ENCODE measurements at places on chromosomes 6 and 20.

DNA sequence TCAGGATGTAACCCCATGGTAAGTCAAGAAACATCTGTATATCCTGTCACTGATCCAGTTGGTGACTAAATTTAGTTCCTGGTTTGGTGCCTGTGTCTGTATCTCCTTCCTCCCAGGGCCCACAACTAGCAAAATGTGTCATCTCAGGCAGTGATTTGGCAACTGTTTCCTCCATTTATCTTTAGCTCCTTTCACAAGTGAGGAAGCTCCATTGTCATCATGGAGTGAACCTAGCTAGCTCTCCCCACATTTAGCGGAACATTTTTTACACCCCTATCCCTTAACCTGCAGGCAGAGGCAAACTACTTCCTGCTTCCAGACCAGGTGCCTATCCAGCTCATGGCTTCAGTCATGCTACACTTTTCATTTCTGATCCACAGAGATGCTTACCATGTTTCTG is 99.5 kb downstream of the IPCEF1 start:
- no peak for DNase-seq

- DNase-seq: peak; percentile 46
Observed at GRCh38 chr6:87139236-87139635, 16.1 kb upstream of the ZNF292 start.

GRCh38 chr6:5950361-5950785 is 56.4 kb downstream of the NRN1 start:
- DNase-seq: no peak

DNA sequence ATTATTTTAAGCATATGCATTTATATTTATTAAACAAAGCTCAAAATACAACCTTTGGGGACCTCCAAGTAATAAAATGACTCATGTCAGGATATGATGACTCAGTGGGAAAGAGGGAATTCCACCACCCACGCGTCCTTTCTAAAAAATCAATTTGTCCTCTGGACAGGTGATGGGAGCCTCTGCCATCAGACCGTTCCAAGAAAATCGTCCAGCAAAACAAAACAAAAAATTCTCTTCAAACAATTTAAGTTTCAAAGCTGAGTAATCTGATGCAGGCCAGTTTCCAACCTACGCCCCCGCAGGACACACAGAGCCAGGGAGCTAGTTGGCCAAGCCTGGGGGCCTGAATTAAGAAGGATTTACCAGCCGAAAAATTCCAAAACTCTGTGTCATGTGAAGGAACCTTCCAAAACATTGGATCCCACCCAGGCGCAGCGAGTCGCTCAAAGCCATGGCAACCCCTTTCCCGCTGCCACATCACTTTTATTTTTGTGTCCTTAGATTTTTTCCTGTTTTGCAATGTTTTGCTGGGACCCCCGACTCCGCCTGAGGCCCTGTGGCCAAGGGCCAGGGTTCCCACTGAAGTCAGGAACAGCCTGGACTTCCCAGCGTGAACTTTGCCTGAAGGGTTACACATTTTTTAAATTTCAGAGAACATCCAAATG is 95.3 kb downstream of the NFATC2 start:
- DNase-seq: no peak

- DNase-seq: no peak
Observed at GRCh38 chr6:30759575-30760239, 15.4 kb upstream of the IER3 start.

DNA sequence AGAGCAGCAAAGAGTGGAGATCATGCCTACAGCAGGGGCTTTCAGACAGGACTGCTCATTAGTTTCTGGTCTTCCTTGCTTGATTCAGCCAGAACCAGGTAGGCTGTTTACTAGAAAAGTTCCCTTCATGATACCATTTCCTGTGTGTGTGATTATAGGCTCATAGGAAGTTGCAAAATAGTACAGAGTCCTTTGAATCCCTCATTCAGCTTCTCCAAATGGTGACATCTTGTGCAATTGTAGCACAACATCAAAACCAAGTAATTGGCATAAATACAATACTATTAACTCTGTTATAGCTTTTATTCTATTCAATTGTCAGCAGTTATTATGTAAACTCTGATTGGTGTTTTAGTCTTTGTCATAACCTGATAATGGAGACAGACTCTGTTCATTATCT is 347.3 kb upstream of the CDH4 start:
- no peak for DNase-seq

- DNase-seq: no peak
Observed at GRCh38 chr6:154606457-154606856, 96.0 kb upstream of the CNKSR3 start.

GRCh38 chr20:6122873-6123648 is at the start of gene FERMT1:
Gene FERMT1, minus strand, starts transcription at chr20:6123030. Its CDS starts 3,476 bp downstream, at chr20:6119554.
- DNase-seq: no peak

DNA sequence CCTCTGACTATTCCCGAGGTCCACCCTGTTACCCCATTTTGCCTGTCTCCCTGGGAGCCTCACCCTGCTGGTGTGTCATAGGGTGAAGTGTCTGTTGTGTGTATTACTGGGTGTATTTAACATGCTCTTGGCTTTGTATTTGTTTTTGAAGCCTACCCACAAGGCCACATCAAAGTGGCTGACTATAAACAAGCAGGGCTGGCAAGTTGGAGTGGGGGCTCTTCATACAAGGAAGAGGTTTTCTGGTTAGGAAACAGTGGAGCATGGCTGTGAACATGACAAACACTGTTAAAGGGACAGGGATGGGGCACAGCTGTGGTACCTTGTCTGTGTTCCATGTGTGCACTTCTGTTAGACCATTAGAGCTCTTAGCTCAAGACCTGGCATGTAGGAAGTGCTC is 26.3 kb downstream of the HECA start:
- DNase-seq: peak; percentile 78

DNA sequence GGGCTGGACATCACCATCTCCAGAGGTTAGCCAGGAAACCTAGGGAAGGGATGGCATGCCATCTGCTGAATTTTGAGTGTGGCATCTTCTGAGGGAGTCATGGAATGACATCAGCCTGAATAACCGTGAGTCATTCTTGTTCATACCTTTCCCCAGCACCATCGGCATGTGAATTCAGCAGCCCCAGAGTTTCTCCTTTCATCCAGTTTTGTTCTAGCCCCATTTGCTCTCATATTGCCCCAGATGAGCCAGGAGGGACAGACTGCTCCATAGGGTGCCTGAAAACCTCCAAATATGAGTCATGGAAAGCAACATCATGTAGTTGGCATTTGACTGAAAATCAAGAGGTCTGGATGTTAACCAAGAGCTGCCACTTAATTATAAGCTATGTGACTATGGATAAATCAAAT is 219.2 kb upstream of the SGK1 start:
- DNase-seq: no peak

DNA sequence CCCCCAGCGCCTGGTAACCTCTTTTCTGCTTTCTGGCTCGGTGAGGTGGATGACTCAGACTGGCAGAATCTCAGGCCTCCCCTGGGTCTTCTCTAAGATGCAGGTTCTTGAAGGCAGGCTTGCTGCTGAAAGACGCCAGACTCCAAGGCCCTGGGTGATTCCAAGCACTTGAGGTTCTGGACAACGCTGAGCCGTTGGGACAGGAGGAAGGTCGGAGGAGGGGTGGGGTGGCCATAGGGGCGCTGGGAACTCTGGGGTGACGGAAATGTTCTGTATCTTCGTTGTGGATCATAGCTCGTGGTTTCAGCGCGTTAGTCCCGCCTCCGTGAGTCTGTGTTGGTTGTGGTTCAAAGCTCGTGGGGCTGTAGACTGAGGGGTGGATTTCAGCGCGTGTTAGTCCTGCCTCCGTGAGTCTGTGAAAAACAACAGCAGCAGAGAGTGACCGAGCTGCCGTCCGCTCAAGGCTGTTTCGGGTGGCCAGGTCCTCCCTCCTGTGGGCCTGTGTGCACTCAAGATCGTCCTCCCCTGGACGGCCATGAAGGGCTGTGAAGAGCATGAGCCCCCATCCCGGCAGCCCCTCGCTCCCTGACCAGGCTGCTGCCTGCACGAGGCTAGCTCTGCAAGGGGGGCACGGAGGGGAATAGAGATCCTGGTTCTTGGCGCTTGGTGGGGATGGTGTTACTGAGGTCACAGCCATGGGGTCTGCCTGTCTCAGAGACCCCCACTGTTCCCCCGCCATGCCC is 7.7 kb downstream of the NTSR1 start:
- DNase-seq: peak; percentile 50

DNA sequence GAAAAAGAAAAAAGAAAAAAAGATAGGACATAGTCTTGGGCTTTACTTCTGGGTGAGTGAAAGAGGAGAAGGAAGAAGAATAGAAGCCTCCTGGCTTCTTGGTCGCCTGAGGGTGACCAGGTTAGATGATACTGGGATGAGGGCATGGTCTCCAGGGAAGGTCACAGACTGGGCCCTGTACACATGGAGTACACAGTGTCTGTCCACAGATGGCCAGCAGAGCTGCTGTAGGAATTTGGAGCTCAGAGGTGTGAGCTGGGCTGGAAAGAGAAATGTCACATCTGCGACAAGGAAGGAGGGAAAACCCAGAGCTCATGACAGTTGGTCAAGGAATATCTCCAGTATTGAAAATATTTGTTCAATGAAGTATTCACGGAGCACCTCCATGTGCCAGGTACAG is 56.1 kb downstream of the DLGAP4 start:
- DNase-seq: no peak

GRCh38 chr6:129486327-129486726 is 223.7 kb downstream of the ARHGAP18 start:
- DNase-seq: no peak

- no peak for DNase-seq
Observed at GRCh38 chr6:34897130-34897529, 8.1 kb downstream of the ANKS1A start.

Data from activated gamma-delta T cell treated with Interleukin-2 at 50 U/mL for 16 hours (primary cell).